ENCODE measurements at places on chromosomes 1 and 21. TPM values are rescaled to one million over a fixed set of nuclear protein-coding genes. Genes with fewer than 3 reads are reported as not detected.

MRPS15 gene
- 139 TPM for total RNA-seq

- no peak for DNase-seq
Measured at GRCh38 chr1:11703357-11704193, 12.1 kb downstream of the DRAXIN start.

RAB42 gene
- total RNA-seq, result 1.9 TPM

DNA sequence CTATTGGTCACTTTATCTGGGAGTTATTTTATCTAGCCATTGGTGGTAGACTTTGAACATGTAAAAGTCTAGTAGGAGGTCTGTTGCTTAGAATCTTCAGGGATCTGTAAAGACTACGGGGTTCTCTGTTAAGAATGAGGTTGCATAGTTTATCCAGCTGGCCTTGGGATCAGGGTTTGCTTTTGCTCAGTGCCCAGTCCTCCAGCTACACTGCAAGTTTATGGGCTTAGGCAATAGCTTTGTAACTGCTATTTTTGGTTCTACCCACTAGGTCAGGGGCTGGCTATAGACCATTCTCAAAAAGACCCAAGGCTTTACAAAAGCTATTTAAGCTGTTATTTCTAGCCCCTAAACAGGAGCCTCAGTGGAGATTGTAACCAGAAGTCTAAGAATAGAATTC, 9.8 kb downstream of the SH3GLB1 start:
- DNase-seq, result no peak

DNA sequence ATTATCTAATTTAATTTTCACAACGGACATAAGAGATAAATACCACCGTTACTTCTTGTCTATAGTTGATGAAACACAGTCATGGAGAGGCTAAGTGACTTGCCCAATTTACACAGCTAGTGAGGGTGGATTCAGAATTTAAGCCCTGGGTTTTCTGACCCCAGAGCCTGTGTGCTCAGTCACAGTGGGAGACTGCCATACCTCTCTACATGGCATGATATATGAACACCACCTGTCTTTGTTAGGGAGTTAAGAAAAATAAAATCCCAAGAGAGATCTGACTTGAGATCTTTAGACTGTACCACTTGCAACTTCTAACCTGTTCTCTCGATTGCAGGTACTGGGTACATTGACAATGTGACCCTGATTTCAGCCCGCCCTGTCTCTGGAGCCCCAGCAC, 40.3 kb downstream of the LAMC2 start:
- DNase-seq, result no peak

- peak; percentile 75 for DNase-seq
Measured at GRCh38 chr21:42463861-42464515, 32.0 kb downstream of the RSPH1 start.

DNA sequence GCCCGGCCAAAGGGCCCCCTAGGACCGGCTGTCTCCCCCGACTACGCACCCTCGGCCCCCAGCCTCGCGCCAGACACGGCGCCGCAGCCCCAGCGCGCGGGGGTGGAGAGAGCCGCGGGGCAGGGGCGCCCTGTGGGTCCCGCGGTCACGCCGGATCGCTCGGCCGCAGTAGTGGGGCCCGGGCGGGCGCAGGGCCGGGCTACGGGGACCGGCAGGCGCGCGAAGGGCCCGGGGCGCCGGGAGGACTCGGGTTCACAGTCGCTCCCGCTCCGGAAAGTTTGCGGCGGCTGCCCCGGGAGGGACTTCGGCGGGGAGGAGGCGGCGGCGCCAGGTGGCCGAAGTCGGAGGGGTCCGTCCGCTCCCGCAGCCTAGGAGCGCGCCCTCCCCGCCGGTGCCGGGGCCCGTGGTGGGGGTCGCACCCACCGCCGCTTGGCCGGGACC, 7.1 kb upstream of the ZNF669 start:
- peak; percentile 22 for DNase-seq

ANGPTL7 gene
- not detected for total RNA-seq

LRRC71 gene
- not detected for total RNA-seq

- DNase-seq, result peak; percentile 40
Measured at GRCh38 chr1:27666791-27667254, 5.2 kb downstream of the IFI6 start.

SIKE1 gene
- 80.6 TPM for total RNA-seq

DNA sequence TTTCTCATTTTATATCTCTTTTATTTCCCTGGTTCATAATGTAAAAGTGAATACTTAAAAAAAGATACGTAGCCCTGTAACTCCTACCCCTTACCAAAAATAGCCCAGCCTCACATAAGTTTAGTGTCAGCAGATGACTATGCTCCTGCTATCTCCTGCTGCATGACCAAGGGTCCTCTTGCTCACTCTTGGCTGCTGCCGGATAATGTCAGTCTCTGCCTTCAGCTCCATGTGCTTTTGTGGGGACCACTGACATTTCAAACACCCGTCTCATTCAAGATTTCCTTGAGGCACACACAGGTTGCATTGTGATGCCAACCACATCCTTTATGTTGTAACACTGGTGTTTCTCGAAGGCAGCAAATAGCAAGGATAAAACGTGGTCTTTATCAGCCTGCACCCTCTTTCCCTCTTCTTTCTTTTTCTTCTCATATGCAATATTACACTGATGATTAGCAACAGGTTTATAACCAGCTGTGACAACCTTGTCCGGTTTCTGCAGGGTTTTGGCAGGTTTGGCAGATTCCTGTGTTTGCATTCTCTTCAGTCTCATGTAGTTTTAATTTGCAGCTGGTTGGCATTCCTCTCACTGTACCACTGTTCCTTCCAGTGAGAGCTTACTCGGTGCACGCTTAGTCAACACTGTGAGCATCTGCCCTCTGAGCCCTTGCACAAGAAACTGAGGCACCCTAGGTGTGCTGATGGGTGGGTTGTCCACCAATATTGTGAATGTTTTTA, 62.2 kb downstream of the ZNF684 start:
- DNase-seq, result no peak

- DNase-seq, result peak; percentile 90
Measured at GRCh38 chr1:170321113-170321512, 175.4 kb downstream of the NTMT2 start.

C1orf185 gene
- total RNA-seq, result not detected

DNA sequence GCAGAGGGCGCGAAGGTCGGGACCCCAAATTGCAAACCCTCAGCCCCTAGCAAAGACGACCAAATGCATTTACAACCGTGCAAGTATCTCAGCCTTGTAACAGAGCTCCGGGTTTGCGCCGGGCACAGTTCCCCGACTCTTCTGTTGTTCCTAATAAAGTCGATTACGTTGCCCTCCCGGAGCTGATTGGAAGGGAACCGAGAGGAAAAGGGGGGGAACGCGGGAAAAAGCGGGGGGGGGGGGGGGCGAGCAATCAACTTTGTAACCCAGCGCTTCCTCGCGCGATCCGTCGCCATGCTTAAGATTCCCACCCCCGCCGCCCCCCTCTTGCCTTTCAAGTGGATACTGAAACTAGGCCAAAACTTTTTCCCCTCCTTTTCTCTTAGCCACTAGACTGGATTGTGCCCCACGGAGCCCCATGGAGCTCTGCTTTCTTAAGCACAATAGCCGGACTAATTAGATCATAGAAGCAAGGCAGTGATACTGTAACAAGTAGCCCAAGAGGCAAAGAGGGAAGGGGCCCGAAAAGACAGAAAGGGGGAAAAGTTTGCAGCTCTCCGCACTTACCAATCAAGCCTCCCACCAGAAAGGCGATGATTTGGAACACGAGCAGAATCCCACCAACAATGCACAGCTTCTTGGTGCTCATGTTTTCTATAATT, 565 bp downstream of the WLS start:
- DNase-seq, result peak; percentile 76

- DNase-seq, result no peak
Measured at GRCh38 chr1:36345353-36345752, 21.9 kb upstream of the EVA1B start.

DNA sequence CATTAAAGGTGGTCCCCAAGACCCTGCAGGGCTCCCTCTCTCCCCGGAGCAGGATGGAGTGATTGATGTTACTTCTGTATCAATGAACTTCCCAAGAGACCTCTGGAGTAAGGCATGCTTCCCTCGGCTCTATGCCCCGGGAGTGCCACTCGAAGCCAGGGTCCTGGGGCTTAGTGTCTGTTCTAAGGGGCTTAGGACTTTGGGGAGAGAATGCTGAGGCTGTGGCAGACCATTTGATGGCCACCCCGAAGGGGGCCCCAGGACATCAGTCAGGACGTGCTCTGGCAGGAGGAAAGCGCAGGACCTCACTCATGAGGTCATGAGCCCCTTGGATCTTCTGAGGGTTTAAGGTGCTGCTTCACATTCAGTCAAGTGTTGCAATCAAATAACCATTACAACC, 7.5 kb downstream of the KIAA1614 start:
- no peak for DNase-seq

DNA sequence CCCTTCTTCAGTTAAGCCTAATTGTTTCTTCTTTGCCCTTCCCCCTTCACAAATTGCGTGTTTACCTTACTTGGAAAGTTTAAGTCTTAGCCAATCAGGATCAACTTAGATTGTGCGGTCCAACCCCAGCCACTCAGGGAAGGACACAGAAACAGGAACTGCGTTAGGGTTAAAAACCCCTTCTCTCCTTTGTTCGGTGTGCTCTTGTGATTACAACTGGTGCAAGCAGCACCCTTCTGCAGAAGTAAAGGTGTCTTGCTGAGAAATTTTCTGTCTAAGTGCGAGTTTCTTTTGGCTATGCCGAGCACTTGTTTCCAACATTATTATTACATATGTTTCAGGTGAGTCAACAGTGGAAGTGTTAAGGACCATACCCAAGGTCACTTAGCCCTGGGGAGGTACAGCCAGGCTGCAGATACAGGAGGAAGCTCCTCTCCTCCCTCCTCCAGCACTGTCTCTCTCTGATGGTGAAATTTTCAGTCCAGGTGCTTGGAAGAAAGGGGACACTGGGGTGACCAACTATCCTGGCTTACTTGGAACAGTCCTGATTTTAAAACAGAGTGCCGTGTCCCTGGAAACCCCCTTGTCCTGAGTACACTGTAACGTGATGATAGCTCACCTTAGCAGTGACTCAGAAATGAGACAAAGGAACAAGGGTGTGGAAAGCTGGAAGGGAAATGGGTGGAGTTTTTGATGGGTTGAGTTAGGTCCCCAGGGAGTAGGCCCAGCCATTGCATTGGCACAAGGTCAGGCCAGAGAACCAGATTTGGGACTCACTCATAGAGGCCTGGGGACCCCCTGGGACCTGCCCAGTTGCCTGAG, 68.7 kb upstream of the KLHDC7A start:
- no peak for DNase-seq

GRIK1 gene
- not detected for total RNA-seq

DNA sequence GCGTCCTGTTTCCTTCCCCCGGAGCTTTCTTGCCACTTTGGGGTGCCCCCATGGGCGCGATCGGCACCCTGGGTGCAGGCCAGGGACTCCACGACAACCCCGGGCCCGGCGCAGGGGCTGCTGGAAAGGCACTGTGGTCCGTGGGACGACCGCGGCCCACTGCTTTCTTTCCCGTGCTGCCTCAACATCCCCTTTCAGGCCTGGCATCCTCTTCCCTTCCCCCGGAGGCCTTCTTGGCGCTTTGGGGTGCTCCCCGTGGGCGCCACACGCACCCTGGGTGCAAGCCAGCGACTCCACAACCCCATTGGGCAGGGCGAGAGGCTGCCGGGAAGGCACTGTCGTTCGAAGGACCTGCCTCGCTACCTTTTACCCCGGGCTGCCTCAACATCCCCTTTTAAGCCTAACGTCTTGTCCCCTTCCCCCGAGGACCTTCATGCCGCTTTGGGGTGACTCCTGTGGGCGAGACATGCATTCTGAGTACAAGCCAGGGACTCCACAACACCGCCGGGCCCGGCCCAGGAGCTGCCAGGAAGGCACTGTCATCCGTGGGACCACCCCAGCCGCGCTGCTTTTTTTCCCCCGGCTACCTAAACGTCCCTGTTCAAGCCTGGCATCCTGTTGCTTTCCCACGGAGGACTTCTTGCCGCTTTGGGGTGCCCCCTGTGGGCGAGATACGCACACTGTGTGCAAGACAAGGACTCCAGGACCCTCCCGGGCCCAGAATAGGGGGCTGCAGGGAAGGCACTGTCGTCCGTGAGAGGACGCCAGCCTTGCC, 137.8 kb downstream of the LIPI start:
- no peak for DNase-seq

DNA sequence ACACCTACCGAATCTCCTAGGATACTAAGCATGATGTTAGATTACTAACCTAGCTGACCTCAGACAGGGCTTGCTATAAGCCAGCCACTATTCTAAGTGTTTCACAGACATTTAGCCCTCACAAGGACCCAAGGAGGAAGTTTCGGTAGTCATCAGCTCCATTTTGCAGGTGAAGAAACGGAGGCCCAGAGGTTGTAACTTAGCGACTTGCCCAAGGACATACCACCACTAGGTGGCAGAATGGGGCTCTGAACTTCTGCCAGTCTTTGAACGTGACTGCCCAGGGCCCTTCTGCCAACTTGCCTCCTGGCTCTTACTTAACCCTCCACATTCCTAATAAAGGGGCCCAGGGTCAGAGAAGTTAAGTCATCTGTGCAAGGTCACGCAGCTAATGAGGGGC, 283.5 kb downstream of the C1orf94 start:
- DNase-seq, result peak; percentile 21

DNA sequence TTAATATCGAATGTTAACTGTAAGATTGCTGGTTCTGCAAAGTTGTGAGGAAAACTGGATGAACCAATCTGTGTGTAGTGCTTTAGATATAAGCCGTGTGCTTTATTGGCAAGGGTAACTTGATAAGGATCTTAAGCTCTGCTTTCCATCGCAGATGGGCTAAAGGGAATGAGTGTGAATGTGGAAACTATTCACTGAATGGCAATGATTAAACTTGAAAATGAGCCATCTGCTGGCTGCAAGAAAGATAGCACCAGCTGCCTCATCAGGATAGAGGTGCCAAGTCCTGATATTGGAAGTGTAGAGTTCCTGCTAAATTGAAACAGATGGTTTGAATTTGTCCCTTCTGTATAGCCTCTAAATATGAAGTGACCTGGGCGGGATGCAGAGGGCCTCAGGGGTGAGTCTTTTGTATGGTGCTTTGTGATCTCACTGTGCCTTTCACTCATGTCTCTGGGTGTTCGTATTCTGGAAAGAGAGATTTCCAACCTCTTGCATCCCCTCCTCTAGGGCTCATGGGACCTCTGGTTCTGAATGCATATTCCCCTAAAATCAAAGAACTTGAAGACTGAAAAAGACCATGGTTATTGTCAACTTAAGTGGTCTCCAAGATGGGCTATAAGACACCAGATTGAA, 9.2 kb downstream of the FCRL3 start:
- peak; percentile 36 for DNase-seq
